ENCODE measurements at places on chromosomes 12 and 14.

GRCh38 chr12:42967850-42968249, 378.3 kb upstream of the PRICKLE1 start:
- no peak for DNase-seq

DNA sequence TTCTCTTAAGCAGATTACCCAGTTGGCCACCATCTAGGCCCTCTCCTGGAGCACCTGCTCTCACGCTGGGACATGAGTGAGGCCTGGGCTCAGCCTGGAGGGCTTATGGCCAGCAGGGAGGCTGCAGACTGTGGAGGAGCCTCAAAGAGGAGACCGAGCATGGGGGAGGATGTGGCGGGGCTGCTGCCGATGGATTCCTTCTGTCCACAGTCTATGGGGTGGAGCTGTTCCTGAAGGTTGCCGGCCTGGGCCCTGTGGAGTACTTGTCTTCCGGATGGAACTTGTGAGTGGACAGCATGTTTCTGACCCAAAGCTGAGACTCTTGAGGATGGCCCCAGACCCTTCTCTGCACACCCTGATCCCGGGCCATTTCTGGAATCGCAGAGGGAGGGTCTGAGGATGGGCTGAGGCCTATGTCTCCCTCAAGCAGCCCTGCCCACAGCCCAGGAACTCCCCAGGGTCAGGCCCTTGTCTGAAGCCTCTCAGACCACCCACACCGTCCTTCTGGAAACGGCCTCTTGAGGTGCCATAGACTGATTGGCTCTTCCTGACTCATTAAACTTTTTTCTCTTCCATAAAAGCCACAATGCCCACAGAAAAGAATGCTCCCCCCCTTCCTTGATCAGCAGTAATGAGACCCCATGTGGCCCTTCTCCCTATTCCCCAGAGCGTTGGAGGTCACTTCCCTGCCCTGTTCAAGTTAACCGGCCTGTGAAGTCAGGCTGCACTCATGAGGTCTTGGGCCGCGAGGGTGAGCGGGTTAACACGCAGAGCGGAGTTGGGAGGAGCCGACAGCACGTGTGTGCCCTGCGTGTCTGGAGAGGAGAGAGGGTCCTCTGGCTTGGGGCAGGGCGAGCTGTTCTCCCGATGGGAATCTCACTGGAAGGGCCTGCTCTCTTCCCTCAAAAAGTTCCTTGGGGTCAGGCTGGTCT, 49.0 kb downstream of the SLC8B1 start:
- no peak for DNase-seq

DNA sequence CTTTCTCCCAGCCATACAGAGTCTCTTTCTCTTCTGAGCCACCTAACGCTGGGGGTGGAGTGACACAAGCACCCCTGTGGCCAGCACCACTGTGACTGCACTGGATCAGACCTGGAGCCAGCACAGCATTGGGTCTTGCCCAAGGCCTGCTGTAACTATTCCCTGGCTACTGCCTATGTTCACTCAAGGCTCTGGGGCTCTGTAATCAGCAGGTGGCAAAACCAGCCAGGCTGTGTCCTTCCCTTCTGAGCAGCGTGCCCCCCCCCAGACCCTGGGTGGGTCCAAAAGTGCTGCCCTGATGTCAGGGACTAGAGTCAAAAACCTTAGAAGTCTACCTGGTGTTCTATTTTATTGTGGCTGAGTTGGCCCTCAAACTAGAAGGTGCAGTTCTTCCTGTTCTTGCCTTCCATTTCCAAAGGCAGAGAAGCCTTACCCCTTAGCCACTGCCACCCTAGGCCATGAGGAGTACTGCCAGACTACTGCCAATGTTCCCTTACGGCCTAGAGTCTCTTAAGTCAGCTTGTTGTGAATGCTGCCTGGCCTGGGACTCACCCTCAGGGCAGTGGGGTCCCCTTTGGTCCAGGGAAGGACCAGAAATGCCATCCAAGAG, 49.9 kb downstream of the PELI2 start:
- DNase-seq = no peak

DNA sequence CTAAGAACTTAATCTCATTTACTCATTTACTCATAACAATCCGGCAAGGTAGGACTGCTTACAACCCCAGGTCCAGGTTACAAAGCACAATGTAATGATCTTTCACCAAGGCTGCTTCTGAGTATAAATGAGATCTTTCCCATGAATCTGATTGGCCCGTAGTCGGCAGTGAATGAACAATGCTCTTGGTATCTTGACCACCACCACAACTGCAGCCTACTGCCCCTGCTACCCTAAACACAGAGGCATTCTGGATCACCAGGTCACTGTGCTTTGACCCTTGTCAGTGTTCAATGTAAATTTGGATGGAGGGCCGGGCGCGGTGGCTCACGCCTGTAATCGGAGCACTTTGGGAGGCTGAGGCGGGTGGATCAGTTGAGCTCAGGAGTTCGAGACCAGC, 15.9 kb downstream of the FAM181A start:
- no peak for DNase-seq

- DNase-seq = no peak
Observed at GRCh38 chr14:104101651-104102281, 16.3 kb downstream of the ASPG start.

DNA sequence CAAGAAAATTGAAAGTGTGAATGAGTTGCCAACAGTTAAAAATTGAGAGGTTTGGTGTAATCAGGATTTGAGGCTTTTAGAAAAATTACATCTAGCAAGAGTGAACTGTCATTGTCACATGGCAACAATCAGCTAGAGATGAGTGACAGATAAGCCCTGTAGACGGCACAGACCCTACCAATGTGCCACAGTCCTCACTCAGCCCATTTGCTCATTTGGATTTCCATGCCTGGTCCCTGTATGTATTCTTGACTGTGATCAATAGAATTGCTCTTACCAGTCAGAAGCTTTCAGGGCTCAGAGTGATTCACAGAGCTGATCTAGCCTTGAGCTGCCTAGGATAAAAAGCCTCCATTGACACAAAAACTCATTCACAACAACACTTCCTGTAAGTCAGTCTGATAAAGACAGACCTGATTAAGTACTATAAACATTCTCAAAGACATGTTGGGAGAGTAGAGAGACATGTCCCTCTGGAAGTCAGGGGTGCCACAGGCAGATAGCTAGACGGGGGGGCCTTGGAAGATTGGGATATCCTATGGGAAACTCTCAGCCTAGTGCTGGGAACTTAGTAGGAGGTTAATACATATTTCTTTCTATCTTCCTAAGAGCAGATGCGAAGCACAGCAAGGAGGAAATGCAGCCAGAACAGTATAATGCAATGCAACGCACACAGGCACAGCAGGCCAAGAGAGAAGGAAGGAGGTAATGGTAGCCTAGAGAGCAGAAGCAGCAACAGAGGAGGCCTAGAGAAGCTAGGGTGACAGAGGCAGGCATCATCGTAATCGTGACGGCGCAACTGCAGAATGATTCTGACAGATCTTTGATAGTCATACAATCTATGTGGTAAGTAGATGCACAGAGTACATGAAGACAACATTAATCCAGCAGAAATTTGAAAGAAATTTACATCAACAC, 2.0 kb upstream of the PELI2 start:
- no peak for DNase-seq

- no peak for DNase-seq
Observed at GRCh38 chr14:86543521-86543920, 1013.6 kb downstream of the FLRT2 start.

DNA sequence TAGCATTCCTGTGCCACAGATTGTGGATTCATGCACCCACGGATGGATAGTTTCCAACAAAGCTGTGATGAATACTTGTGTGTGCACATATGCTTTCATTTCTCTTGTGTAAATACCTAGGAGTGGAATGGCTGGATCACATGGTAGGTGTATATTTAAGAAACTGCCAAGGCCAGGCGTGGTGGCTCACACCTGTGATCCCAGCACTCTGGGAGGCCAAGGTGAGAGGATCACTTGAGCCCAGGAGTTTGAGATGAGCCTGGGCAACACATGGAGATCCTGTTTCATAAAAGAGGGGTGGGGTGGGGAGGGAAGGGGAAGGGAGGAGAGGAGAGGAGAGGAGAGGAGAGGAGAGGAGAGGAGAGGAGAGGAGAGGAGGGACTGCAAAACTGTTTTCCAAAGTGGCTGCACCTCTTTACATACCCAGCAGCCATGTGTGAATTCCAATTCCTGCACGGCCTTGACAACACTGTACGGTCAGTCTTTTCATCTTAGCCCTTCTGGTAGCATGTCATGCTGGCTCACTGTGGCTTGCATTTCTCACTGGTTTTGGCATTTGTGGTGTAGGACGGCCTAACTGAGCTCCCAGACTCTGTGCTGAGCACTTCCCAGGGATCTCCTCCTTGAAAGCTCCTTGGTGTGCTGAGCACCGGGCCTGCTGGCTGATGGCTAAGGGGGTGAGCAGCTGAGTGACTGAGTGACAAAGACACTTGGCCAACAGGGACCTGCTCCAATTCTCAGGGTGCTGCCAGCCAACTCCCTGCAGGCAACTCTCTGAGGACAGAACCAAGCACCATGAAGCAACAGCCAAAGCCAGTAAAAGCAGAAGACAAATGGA, 27.9 kb downstream of the SYNE3 start:
- DNase-seq = no peak

GRCh38 chr12:1947081-1947480, 28.6 kb upstream of the CACNA2D4 start:
- no peak for DNase-seq

DNA sequence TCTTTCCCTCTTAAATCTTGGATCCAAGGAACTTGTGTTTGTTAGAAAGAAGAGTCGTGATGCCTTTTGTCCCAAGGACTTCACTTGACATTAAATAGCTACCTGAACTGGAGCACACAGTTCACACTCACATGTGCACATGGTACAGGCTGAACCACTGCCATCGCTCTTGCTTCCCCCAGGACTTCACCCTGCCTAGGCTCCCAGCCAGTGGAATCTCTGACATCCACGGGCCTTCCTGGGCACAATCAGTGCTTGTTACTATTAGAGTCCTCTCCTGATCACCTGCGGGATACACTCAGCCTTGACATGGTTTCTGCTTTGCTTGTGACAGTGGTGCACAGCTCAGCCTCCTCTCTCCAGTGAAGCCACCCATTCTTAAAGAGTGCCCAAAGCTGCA, 49.1 kb upstream of the KCNA5 start:
- no peak for DNase-seq

DNA sequence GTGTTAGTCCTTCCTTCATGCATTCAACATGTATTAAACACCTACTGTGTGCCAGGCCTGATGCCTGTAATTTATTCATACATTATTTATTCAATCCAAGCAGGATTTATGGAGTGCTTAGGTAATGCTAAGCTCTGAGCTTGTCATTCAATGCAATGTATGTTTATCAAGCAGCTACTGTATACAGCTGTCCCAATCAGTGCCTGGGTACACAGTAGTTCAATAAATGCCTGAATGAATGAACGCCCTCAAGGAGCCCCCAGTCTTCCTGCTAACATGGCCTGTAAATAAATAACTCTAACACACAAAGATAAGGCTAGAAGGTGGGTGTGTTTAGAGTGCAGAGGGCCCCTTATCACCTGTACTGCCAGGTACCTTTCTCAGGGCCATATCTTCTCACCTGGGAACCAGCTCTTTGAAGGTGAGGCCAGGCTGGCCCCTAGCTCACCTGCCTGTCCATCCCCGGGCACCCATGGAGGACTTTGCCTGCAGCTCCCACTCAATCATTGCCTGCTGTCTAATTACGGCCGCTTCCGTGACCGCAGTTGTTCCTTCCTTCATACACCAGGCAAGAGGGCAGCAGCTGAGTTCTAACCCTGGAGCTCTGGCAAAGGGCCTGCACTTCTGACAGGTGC, 20.0 kb upstream of the KDM2B start:
- no peak for DNase-seq

DNA sequence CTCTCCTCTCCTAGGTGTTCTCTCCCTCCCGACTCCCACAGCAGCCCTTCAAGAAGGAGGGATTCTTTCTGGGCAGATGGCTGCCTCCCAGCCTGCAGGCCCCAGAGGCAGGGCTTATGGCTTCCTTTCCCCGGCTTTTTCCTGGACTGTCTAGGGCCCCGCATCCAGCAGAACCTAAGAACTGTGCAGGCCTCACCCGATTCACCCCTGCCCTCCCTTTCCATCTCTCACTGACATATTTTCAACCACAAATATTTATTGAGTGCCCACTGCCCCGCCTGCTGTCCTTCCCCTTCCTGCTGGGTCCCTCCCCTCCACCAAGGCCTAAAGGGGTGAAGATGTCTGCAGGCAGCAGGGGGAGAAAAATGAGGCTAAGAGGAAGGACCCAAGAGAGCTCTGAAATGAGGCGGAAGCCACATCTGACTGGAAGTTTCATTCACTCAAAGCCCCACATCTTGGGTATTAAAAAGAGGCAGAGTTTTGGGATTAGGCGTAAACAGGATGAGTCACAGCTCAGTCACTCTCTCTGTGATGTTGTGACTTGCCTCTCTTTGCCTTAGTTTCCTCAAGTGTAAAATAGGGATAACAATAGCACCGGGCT, 2.9 kb downstream of the SCNN1A start:
- peak; percentile 16 for DNase-seq

DNA sequence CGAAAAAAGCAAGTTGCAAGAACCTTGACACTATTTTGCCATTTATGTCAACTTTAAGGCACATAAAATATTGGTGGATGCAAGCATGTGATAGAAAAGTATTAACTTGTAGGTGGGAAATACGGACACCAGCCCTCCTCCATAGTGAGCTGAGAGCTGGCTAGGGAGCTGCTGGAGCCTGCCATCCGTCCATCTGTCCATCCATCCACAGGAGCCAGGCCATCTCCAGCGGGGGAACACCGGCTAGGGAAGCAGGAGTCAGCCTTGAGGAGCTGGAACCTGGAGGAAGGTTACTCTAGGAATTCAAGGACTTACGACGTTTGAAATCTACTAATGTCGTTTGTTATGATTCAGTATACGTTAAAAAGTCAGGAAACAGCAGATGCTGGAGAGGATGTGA, 120.7 kb upstream of the C14orf180 start:
- DNase-seq = no peak

DNA sequence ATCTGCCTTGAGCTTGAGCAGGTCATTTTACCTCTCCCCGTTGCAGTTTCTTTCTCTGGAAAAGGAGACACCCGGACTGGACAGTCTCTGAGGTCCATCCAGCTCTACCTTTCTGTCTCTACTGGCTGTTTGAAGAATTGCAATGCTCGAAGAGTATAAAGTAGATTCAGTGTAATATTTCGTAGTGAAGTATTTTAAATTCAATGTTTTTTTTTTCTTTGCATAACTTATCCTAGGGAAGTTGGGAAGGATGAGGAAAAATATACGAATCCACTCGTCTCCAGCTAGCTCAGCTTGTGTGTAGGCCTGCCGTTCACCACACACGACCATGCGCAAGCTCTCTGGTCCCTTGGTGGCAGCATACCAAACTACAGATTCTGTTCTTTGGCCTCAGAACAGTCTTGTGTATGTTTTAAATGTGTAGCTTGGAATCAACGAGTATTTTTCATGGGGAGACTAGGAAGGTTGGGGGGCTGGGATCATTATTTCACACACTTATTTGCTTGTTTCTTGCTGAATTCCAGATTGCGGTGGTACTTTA, 307.9 kb downstream of the CACNA1C start:
- DNase-seq = no peak

DNA sequence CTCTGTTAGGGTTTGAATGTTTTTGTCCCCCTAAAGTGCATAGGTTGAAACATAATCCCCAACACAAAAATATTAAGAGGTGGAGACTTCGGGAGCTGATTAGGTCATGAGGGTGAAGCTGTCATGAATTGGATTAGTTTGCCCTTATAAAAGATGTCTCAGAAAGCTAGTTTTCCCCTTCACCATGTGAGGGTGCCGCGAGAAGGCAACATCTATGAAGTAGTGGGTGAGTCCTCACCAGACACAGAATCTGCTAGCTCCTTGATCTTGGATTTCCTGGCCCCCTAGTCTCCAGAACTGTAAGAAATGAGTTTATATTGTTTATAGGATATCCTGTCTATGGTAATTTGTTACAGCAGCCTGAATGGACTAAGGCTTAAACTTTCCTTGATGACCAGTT, 301.5 kb upstream of the ATP2B1 start:
- DNase-seq = no peak
